NCI-H1105 (cell line): ENCODE measurements at places on chromosomes 1 and 21.

DNA sequence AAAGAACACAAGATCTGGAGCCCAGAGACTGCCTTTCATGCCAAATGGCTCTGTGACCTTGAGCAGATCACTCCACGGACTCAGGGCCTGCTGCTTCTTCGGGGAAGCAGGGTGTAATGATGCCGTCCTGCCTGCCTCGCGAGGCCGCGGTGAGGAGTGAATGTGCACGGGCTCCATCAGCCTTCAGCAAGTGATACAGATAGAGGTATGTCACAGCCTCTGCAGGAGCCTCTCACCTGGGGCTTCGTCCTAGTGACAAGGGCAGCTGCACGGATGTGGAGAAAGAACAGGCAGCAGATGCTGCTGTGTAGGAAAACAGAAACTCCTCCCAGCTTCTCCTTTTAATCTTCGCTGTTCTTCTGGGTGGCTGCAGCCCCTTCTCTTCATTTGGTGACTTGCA, 127.5 kb downstream of the KCNN3 start:
- DNase-seq, result no peak

DNA sequence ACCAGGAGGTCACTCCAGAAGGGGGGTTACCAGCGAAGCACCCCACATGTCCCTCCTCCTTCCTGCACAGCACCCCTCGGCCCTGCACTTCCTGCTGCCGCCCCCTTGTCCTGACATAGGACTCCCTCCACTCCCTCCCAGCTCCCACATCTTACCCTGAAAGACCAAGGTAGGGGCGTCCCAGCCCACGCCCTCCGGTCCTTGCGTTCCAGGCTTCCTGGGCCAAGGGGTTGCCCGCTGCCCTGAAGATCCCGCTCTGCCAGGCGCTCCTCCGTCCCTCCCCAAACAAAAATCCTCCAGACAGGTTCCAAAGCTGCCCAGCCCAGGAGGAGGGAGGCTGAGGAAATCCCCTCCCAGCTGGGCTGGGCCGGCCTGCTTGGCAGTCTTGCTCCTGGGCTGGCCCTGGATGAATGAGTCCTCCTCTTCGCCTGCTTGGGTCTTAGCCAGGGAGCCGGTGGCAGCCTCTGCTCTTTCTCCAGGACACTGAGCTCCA, at the start of gene RHBDL2:
RHBDL2 (minus strand) TSS at position 304 of the 493 bp plus-strand sequence. CDS start 22,618 bp downstream, outside the sequence.
- DNase-seq, result no peak

- peak; percentile 93 for DNase-seq
Measured at GRCh38 chr1:17168091-17168876, 36.6 kb upstream of the PADI1 start.

DNA sequence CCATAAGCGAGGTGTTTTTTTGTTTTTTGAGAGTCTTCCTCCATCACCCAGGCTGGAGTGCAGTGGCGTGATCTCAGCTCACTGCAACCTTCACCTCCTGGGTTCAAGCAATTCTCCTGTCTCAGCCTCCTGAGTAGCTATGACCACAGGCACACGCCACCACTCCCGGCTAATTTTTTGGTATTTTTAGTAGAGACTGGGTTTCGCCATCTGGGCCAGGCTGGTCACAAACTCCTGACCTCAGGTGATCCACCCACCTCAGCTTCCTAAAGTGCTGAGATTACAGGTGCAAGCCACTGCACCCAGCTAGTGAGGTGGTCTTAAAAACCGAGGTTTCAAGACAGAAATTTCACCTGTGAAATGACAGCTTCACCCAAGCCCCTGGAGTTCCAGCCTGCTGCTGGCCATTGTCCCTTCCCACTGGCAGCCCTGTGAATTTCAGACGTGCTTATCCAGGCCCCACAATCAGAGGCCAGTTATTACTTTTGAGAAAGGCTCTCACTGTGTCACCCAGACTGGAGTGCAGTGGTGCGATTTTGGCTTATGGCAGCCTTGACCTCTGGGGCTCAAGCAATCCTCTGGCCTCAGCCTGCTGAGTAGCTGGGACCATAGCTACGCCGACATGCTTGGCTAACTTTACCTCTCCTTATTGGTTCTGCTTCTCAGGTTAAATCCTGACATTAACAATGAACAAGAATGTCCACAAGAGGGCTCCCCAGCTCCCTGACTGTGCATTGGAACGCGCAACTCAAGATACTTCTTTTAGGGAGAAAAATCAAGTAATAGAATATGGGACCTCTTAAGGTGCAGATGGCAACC, 19.4 kb downstream of the ENO1 start:
- DNase-seq, result peak; percentile 22

- no peak for DNase-seq
Measured at GRCh38 chr21:16578912-16579311, 849.1 kb downstream of the USP25 start.
